ENCODE measurements at places on chromosomes 3 and 15.

- no peak for DNase-seq
Measured at GRCh38 chr3:192364316-192364715, 363.0 kb downstream of the FGF12 start.

DNA sequence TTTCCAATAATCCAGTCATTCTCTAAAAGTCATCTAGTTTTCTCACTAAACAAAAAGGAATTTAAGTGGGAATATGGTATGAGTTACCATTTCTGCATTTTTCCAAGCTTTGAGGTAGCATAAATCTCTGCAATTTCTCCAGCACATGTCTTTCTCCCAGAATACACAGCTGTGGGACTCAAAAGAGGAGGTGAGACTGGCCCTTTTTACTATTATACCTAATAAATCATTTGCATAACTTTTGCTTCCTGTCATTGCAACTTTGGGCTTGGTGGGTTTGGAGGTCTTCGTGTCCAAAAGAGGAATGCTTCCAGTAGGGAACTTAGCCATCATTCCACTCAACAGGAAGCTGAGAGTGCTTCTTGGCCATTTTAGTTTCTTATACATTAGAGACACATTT lies 94.8 kb downstream of the FMN1 start:
- no peak for DNase-seq

DNA sequence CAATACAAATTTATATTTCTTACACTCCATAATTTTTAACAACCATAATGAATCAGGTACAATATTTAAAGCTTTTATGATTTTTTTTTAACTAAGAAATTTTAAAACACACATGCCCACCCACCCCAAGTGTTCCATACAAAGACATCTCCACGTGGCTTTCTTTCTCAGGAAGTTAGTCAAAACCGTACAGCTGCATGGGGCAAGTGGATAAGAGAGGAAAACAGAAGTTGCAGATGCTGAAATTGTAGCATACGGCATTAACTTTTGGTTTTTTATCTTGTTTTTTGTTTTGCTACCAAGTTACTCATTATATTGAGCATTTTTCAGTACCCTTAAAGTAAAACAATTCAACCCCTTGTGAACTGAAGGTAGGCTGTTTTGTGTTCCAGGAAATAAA lies 14.8 kb downstream of the GNB4 start:
- no peak for DNase-seq

DNA sequence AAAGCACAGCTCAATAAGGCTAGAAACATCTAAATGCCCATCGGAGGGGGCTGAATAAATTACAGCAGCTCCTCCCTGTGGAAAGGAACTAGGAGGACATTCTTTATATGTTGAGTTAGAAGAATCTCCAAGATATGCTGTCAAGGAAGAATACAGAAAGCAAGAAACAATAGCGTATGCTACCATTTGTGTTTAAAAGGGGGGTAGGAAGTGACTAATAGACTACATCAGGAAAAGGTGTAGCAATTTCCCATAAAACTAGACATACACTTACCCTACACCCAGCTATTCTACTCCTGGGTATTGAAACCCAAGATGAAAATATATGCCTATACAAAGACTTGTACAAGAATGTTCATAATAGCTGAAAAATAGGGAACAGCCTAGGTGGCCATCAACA lies 21.6 kb downstream of the SEC61A1 start:
- no peak for DNase-seq

- DNase-seq: no peak
Measured at GRCh38 chr15:101526021-101526420, 36.5 kb upstream of the PCSK6 start.

DNA sequence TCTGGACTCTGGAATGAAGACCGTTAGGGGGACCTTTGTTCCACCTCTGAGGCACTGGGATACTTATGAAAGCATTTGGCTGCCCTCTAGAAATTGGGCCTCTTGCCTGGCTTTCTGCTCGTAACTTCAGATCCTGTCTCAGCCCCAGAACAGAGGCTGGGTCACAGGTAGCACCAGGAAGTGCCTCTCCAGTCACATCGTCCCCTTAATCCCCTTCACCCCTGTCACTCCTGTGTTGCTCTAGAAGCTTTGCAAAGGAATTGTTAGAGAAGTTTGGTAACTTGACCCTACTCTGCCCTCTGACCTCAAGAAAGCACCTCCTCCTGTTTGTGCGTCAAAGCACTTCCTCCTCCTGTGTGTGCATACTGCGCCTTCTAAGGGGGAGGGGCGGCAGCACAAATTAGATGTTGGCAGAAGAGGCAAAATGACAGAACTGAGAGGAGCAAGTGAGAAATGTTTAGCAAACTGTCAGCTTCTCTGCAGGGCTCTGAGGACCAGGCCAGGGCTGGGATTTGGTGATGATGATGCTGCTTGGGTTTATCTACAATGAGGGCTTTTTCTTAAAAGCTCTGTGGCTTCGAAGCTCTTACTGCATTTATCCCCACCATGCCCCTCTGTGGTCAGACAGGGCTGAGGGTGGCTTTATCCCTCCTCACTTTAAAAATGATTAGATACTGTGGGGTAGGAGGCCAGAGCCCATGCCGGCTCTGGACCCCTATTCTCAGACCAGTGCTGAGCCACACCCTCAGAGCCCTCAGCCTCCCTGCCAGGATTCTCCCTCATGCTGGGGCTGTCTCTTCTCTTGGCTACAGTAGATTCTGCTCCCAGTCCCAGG lies 76.2 kb downstream of the LARS2 start:
- peak; percentile 65 for DNase-seq
